Cardiac septum (tissue), 1 donor: ENCODE measurements at places on chromosomes 13 and 19.
A peak's percentile ranks its signal among the peaks of the same experiment; 100 is the strongest.

GRCh38 chr19:53853707-53854106 lies 14.0 kb upstream of the MYADM start:
- no peak for DNase-seq

DNA sequence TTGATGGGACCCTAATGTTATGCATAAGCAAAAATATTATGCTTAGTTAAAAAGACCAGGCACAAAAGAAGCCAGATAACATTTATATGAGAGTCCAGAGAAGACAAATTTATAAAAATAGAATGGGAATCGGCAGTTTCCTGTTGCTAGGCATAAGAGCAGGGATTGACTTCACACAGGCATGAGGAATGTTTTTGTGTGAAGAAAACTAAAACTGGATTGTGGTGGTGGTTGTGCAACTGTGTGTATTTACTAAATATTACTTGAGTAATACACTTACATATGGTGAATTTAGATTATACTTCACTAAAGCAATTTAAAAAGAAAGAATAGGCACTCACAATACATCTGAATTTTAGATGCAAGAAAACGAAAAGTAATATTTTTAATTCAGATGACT lies 108.3 kb downstream of the SLITRK1 start:
- no peak for DNase-seq

- peak; percentile 88 for DNase-seq
Measured at GRCh38 chr13:30744056-30744680, 8.8 kb downstream of the ALOX5AP start.

GRCh38 chr19:19034204-19034624 lies 811 bp downstream of the ARMC6 start:
- no peak for DNase-seq

GRCh38 chr13:37277435-37278144 lies 172.1 kb upstream of the CSNK1A1L start:
- DNase-seq, result no peak

DNA sequence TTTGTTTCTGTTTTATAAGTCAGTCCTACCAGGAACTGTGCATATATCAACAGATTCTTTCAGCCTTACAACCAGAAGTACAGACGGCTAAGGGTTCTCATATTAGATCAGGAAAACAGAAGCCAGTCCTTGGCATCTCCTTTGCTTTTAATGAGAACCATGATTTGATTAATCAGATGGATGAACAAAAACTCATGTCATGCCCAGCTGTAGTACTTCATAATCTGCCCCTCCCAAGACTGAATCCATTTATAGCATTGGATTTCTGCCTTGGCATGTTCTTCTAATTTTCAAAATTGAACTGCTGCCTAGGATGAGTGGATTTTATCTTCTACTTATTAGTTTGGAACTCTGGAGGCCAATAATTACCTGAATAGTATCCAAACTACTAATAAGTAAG lies 617.2 kb downstream of the SLITRK5 start:
- no peak for DNase-seq

GRCh38 chr19:10473192-10473591 lies 30.0 kb downstream of the KEAP1 start:
- DNase-seq, result no peak

- DNase-seq, result no peak
Measured at GRCh38 chr19:1211494-1212234, 6.1 kb downstream of the STK11 start.

GRCh38 chr13:94073007-94073744 lies 406.3 kb downstream of the DCT start:
- DNase-seq, result no peak

DNA sequence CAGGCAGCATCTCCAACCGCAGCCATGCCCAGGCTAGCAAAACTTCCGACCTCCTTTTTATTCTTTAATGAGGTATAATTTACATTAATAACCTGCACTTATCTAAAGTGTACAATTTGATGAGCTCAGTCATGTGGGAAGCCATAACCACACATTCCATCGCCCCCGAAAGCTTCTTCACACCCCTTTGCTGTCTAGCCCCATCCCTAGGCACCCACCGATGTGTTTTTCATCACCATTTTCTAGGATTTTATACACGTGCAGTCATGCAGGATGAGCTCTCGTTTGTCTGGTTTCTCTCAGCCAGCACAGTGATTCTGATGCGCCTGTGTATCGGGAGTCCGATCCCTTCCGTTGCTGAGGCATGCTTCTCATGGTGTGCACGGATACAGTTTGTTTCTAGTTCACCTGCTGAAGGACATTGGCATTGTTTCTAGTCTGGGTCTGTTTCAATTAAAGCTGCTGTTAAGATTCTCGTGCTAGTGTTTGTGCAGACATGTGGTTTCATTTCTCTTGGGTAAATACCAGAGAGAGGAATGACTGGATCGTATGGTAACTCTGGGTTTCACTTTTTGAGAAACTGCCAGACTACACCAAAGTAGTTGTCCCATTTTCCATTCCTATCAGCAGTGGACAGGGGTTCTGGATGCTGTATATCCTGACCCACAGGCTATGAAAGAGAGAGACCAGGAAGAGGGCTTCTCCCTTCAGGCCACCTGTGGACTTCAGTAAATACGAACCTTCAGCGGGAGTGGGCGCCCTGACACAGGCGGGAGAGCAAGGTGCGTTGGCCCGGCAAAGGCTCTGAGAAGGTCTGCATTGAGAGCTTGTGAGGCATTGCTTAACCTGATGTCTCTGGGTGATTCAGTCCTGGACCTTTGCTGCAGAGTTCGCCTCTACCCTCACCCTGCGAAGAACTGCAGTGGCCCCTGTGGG lies 4.9 kb downstream of the AP1M1 start:
- DNase-seq, result no peak

GRCh38 chr19:33406521-33407139 lies 33.1 kb downstream of the CEBPG start:
- DNase-seq, result peak; percentile 89
